ENCODE measurements at places on chromosomes 1 and 21. TPM values are rescaled to one million over a fixed set of nuclear protein-coding genes. Genes with fewer than 3 reads are reported as not detected.
A peak's percentile ranks its signal among the peaks of the same experiment; 100 is the strongest.

The SHE gene
- not detected for total RNA-seq

The HSPA6 gene
- total RNA-seq = 1.9 TPM

The UBL4B gene
- total RNA-seq = not detected

The TPRG1L gene
- total RNA-seq = 27.3 TPM

The SH2D5 gene
- total RNA-seq = 3.8 TPM

DNA sequence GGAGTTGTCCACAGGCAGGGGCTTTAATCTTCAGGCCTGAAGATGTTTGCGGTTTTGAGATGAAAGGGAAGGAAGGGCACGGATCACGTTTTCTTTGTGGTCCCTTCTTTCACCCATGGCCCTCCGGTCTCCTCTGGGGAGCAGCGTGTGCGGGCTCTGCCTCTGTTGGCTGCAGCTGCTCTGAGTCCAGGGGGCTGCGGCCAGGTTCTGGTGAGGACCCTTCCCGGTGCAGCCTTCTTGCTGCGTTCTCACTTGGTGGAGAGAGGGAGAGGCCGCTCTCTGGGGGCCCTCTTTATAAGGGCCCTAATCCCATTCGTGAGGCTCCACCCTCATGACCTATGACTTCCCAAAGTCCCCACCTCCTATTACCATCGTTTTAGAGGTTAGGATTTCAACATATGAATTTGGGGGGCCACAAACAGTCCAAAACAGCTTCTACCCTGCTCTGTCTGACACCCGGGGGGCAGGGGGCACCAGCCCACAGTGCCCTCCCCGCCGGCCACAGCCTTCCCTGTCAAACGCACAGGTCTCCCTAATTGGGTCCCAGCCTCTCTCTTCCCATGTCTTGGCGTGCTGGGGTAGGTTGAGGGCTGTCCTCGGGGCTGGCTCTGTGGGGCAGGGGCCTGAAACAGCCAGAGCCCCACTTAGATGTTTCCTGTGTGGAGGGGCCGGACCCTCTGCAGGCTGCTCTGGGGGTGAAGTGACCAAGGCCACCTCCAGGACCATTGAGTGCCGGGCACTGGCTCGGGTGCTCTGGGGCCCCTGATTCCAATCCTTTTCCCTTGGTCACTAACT lies 100.1 kb upstream of the C1orf174 start:
- peaks cover 22% of the 10 kb centered on the region for H3K27me3 ChIP-seq
- no peak for DNase-seq

- no peak for DNase-seq
- H3K4me3 ChIP-seq = no peak overlapping the region
- H3K4me1 ChIP-seq = peaks cover 9% of the 10 kb centered on the region
- no peaks in the 10 kb centered on the region for H3K36me3 ChIP-seq
- H3K27me3 ChIP-seq = no peaks in the 10 kb centered on the region
- no peak overlapping the region for H3K27ac ChIP-seq
These were observed 274.1 kb upstream of the ST6GALNAC5 start for GRCh38 chr1:76593141-76593540.

DNA sequence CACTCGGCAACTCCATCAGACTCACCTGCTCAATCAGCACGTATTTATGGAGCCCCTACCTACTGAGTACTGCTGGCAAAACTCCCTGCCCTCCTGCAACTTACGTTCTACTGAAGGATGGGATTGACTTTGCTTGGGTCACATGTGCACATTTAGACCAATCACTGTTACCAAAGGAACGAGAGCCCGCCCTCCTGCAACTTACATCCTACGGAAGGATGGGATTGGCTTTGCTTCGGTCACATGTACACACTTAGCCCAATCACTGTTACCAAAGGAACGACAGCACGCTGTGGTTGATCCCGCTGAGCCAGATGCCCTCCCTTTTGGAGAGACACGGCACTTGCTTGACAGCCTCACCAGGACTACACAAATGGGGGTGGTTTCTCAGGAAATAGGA lies 46.0 kb downstream of the UBIAD1 start:
- DNase-seq = no peak
- no peaks in the 10 kb centered on the region for H3K36me3 ChIP-seq
- H3K27me3 ChIP-seq = peaks cover 15% of the 10 kb centered on the region
- H3K27ac ChIP-seq = no peak overlapping the region
- no peaks in the 10 kb centered on the region for H3K4me1 ChIP-seq

DNA sequence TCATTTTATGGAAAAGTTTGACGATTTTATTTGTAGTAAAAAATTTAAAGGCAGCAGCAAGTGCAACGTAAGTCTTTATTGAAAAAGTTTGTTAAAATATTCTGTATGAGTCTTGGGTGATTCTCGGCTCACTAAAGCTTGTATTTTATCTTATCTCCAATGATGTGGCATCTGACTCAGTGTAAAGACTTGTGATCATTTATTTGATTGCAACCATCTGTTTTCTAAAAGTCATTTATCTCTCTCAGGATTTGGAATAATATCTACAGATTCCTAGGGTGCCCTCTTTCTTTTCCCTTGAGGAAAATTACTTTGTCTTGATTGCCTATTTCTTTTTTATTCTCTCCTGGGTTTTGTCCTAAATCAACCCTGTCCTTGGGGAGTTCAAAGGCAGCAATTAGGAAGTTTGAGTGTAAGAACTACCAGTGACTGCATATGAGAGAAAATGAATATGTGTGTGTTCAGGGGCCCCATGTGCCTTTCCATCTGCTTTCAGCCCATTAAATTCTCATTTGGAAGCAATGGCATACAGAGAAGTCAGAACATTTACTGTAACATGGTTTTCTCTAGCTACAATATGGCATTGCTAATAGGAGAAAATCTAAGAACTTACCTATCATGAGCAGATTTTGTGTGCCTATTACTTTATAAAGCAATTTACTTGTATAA lies 575.0 kb upstream of the CHRM3 start:
- H3K27me3 ChIP-seq = no peaks in the 10 kb centered on the region
- no peaks in the 10 kb centered on the region for H3K4me1 ChIP-seq
- no peaks in the 10 kb centered on the region for H3K36me3 ChIP-seq
- DNase-seq = no peak
- H3K27ac ChIP-seq = no peak overlapping the region
- H3K4me3 ChIP-seq = no peak overlapping the region

DNA sequence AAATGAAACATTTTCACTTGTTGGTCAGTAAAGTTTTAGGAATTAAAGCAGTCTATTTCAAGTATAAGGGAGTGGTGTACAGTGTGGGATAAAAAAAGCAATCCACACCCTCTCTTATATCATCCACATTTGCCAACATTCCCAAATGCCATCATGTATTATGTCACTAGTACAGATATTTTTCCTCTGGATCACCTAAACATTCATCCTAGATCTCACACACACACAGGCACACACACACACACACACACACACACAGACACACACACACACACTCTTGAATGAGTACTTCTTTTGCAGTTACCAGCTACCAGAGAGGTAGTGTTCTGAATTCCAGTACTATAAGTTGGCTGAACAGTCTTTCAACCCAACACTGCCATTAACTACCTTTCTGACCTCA lies 1369.1 kb upstream of the ADGRL4 start:
- DNase-seq = no peak
- H3K27ac ChIP-seq = no peak overlapping the region
- no peaks in the 10 kb centered on the region for H3K36me3 ChIP-seq
- no peak overlapping the region for H3K4me3 ChIP-seq
- H3K4me1 ChIP-seq = peaks cover 10% of the 10 kb centered on the region

DNA sequence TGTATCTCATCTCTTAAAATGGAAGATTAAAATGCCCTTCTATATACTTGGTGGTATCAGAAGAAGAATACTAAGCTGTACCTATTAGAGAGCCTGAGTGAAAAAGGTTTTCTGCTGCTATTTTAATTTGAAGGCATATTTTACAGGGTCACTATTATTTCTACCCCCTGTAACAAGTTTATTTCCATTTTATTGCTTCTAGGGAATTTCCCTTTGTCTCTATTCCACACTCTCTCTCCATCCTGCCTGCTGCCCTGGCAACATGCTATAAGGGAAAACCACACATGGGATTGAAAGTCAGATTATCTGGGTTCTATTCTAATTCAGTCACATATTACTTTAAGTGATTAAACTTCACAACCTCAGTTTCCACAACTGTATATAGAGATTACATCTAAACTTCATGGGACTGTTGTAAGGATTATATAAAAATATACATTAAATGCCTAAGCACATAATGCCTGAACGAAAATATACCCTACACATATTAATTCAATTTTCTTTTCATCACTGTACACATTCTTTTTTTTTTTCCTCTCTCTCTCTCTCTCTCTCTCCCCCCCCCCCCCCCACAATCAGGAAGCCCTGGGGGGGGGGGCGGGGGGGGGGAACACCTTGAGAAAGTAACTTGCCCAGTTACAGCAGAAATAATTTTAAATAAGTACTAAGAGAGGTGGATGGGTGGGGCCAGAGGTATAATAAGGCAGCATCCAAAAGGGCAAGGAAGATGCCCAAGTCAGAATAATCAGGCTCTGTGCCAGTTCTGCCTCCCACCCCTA lies 51.5 kb downstream of the LUZP1 start:
- H3K27ac ChIP-seq = no peak overlapping the region
- no peaks in the 10 kb centered on the region for H3K36me3 ChIP-seq
- H3K4me1 ChIP-seq = peaks cover 1% of the 10 kb centered on the region
- H3K27me3 ChIP-seq = no peaks in the 10 kb centered on the region
- no peak overlapping the region for H3K4me3 ChIP-seq

- H3K4me3 ChIP-seq = no peak overlapping the region
- no peak for DNase-seq
- no peaks in the 10 kb centered on the region for H3K27me3 ChIP-seq
- no peak overlapping the region for H3K27ac ChIP-seq
- H3K36me3 ChIP-seq = peaks cover 11% of the 10 kb centered on the region
These were observed 40.3 kb downstream of the IER5 start for GRCh38 chr1:181128592-181129497.

DNA sequence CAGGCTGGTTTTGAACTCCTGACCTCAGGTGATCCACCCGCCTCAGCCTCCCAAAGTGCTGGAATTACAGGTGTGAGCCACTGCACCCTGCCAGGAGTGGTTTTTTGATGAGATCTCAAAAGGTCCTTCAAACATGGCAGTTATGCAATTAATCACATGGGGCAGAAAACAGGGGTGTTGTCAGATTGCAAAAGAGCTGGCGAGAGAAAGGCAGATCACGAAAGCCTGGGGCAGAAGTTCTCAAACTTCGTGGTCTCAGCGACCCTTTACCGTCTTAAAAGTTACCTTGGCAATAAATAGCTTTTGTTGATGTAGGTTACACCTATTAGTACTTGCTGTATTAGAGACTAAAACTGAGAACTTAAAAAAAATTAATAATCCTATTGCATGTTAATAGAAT lies 16.1 kb downstream of the CNR2 start:
- no peaks in the 10 kb centered on the region for H3K36me3 ChIP-seq
- H3K27ac ChIP-seq = no peak overlapping the region
- no peak for DNase-seq

- H3K36me3 ChIP-seq = no peaks in the 10 kb centered on the region
- no peak overlapping the region for H3K27ac ChIP-seq
- no peaks in the 10 kb centered on the region for H3K4me1 ChIP-seq
- DNase-seq = no peak
These were observed 200.3 kb downstream of the LMO4 start for GRCh38 chr1:87528754-87529517.

GRCh38 chr1:45035631-45036301 lies 23.7 kb downstream of the UROD start:
- H3K4me1 ChIP-seq = no peaks in the 10 kb centered on the region
- no peak overlapping the region for H3K27ac ChIP-seq
- H3K36me3 ChIP-seq = no peaks in the 10 kb centered on the region
- no peaks in the 10 kb centered on the region for H3K27me3 ChIP-seq

DNA sequence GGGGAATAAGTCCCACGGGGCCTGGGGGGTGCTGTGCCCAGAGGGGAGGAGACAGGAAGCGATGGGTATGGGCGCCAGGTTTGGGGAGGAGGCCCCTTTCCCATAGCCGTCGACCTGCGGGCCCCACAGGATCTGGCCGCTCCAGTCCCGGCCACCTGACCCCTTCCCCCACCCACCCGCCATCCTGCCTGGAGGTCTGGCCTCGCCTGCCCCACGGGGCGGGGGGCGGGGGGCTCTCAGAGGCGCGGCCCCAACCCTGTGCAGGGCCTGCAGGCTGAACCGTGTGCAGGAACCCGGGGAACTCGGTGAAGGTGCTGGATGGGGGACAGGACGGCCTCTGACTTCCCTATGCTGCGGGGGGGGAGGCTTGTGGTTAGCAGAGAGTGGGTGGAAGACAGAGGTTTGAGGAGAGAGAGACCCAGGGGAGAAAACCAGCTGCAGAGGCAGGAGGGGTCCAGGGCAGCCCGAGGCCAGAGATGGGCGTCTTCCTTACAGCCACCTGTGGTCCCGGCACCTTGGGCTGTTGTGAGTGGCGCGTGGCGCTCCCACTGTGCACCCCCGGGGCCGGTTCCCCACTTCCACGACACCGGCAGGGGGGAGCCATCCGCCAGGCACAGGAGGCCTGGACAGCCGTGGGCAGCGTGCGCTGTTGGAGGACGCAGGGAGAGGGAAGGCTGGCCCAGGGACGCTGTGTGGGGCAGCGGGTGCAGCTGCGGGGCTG lies 2.5 kb upstream of the TNFRSF18 start:
- H3K36me3 ChIP-seq = no peaks in the 10 kb centered on the region
- peak overlapping the region; percentile 45 for H3K4me3 ChIP-seq
- peaks cover 15% of the 10 kb centered on the region for H3K27me3 ChIP-seq
- no peak overlapping the region for H3K27ac ChIP-seq

DNA sequence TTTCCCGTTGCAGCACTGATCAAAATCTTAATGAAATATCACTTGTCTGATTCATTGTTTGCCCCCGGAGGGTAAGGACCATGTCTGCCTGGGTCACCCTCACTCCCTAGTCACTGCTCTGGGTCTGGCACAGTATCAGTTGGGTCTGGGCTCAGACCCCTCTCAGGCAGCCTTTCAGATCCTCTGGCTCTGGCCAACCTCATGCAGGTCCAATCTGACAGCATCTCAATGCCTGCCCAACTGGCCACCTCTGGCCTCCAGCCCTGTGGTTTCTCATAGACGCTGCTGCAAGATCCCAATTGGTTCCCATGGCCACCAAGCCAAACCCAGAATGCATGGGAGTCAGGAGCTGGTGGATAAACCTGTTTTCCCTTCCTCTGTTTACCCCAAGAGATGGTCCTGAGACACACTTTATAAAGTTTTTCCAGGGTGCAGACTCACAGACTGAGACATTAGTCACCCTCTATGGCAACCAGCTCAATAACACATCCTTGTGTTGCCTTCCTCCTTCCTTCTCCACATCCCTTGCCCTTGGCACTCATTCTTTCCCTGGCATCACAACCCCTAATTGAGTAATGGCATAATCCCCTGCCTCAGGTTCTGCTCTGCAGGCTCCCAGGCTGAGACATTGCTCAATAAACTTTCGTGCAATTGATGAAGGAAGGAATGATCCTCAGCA lies 199.2 kb downstream of the GRIK3 start:
- H3K36me3 ChIP-seq = no peaks in the 10 kb centered on the region
- H3K27me3 ChIP-seq = peaks cover 86% of the 10 kb centered on the region
- no peak overlapping the region for H3K27ac ChIP-seq

- DNase-seq = no peak
- no peaks in the 10 kb centered on the region for H3K27me3 ChIP-seq
- H3K36me3 ChIP-seq = no peaks in the 10 kb centered on the region
- no peak overlapping the region for H3K27ac ChIP-seq
- H3K4me3 ChIP-seq = no peak overlapping the region
These were observed 71.5 kb downstream of the TGFBR3 start for GRCh38 chr1:91814448-91814847.

Data from Calu3 (cell line).